ENCODE measurements at places on chromosomes 16 and 17. TPM values are rescaled to one million over a fixed set of nuclear protein-coding genes. Genes with fewer than 3 reads are reported as not detected.

ITGAD gene
- total RNA-seq, result not detected

DNA sequence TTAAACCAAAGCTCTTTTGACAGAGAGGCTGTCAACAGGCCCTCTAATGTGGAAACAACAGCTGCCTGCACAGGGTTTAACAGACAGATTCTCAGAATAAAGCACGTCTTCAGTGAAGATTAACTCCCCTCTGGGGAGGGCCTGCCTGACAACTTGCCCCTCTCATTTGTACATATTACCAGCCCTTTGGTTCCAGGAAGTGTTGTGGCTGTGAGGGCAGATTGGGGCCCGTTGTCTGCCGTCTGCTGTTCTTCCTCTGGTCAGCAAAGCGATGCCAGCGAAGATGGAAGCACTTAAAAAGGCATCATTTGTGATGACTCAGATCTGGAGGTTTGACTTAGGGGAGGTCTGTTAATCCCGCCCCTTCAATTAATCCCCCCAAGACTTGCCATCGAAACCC, 177.0 kb upstream of the IRX6 start:
- DNase-seq, result no peak

ZPBP2 gene
- total RNA-seq, result not detected

- no peak for DNase-seq
Observed at GRCh38 chr16:66548068-66548467, 1.9 kb downstream of the TK2 start.

GRCh38 chr17:7856011-7856810, 1.1 kb downstream of the NAA38 start:
- peak; percentile 66 for DNase-seq

HOXB5 gene
- total RNA-seq, result not detected

MEOX1 gene
- total RNA-seq, result not detected

DNA sequence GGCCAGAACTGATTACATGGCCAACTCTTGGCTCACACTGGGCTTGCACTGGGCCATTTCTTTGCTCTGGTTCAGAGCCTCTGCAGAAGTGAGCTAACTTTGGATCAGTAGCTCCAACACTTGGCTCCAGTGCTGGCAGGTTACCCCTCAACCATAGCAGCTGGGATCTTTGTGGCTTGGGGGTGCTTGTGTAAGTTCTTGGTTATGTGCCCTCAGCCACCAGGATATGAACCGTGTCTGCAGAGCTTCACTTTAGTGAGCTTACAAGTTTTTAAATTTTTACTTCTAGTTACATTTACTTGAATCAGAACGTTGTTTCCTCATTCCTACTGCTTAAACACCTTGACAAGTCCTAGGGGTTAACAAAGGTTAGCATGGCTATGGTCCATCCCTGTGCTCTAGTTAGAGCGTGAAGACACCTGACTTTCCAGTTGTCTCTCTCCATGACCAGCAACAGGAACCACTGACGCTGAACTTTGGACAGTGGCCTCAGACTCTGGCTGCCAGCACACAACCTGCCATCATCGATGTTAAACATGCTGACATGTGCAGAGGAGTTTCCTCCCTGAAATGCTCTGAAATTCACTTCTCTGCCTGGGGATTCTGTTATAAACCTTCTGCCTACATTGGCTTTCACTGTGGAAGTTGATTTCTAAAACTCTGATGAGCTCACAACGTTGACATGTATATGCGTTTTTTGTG, 4.1 kb downstream of the PDF start:
- no peak for DNase-seq

DNA sequence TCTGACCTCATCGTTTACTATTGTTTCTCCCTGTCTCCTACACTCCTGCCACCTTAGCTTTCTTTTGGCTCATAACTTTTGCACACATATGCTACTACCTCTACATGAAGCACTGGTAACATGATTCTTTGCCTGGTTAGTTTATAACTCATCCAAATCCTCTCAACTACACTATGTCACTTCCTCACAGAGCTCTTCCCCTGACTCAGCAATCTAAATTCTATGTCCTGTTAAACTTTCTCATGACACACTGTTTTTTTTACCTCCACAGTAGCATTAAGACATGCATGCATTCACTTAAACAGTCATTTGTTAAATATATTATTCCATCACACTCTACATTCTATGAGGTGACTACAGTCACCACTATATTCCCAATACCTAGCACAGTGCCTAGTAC, 19.7 kb downstream of the APPBP2 start:
- DNase-seq, result peak; percentile 83

All from GM23248 (cell line).